ENCODE measurements at places on chromosomes 3 and 15.

- DNase-seq = no peak
Observed at GRCh38 chr15:68646696-68647095, 67.9 kb downstream of the CORO2B start.

DNA sequence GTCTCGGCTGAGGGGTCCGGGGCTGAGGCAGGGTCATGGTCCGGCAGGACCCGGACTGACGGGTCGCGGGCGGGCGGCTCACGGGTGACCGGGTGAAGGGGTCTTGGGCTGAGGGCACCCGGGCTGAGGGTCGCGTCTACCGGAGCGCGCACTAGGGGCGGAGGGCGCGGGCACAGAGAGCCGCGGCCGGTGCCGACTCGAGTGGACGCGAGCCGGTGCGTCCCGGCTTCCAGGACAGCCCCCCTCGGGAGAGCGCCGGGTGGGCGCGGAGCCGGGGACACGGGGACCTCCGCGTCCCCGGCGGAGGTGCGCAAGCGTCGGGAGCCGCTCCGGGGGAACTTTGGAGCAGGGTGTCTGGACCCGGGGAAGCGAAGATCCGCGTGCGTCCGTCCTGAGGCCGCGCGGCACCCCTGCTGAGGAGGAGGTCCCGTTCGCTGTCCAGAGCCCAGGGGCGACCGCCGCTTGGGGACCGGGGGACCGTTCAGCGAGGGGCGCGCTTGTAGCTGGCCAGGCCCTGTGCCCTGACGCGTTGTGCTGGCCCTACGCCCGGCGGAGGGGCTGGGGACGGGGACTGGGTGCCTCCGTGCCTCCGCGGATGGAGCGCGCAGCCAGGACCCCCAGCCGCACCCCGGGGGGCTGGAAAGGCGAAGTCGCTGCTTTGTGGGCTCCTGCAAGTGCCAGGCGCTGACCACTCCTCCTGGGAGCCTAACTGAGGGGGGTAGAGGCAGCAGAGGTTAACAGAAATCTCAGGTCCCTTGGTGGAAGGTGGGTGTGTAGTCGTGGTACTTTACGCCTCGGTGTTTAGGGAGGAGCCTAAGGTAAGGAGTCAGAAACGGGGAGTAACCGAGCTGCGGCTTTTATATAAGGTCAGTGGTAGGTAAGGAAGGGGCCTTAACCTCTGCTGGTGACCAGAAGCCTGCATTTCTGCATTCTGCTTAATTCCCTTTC is at the start of gene PPARG:
Gene PPARG (plus strand): TSS at position 889 of the 948 bp plus-strand sequence. CDS start 90,642 bp downstream, outside the sequence.
- DNase-seq = peak; percentile 31

- DNase-seq = no peak
Observed at GRCh38 chr15:68684476-68684875, 105.7 kb downstream of the CORO2B start.

DNA sequence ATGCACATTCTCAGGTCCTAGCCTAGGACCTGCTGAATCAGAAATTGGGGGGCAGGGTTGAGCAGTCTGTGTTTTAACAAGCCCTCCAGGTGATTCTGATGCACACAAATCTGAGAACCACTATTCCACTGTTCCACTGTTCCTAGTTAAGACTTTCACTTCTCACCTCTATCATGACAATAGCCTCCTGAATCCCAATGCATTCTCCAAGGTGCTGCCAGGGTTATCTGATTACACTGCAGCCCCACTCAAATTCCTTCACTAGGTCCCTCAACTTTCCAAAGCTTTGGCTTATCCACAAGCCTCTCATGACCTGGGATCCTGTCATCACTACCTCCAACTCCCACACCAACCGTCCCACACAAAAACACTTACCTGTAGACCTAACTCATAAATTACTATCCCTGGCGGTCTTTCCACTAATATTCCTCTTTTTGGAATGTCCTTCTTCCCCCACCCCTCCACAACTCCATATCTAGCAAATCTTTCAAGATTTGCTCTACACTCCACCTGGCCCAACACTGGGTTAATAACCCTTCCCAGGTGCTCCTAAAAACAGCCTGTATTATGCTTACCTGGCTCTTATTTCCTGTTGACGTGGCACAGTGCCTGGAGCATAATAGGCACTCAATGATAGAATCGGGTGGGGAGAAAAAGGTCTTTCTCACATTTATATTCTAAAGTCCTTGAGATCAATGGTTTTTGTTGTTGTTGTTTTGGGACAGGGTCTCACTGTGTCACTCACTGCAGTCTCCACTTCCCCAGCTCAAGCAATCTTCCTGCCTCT is 27.2 kb downstream of the TBL1XR1 start:
- DNase-seq = no peak

- DNase-seq = no peak
Observed at GRCh38 chr15:81294516-81294880, 29.4 kb downstream of the STARD5 start.

GRCh38 chr3:143429628-143430514 is 310.3 kb downstream of the CHST2 start:
- DNase-seq = no peak

DNA sequence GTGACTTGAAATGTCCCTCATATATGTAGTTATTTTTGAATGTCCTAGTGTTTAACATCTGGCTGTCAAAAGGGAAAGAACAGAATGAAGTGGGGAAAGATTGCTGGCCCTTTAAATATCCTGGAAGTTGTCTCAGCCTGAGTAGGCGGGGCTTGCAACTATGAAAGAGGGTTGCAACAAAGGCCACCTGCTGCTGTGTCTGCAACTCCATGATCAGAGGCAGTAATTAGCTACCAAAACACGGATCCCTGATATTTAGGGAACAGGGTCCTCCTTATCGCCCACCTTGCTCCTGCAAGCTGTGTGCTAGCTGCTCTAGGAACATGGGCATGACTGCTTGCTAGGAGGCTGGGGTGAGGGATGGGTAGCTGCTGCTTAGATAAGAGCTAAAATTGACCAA is 100.2 kb upstream of the CFAP20DC start:
- DNase-seq = no peak

DNA sequence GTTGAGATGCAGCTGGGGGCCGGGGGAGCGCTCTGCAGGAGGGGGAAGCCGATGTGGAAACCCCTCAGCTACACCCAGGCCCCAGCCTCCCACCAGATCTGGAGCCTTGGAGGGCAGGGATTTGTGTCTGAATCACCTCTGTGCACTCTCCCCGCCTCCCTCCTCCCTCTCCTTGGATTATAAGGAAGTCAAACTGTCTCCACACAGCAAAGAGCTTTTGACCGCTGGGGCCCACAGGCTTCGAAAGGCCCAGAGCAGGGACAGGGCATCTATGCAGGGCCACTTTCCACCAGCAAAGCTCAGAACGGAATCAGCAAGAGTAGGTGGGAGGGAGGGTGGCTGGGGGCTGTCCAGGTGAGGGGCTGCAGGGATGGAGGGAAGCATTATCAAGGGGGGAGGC is 68.9 kb downstream of the IQSEC1 start:
- DNase-seq = no peak

GRCh38 chr3:152719264-152719663 is 115.7 kb upstream of the P2RY1 start:
- peak; percentile 4 for DNase-seq

DNA sequence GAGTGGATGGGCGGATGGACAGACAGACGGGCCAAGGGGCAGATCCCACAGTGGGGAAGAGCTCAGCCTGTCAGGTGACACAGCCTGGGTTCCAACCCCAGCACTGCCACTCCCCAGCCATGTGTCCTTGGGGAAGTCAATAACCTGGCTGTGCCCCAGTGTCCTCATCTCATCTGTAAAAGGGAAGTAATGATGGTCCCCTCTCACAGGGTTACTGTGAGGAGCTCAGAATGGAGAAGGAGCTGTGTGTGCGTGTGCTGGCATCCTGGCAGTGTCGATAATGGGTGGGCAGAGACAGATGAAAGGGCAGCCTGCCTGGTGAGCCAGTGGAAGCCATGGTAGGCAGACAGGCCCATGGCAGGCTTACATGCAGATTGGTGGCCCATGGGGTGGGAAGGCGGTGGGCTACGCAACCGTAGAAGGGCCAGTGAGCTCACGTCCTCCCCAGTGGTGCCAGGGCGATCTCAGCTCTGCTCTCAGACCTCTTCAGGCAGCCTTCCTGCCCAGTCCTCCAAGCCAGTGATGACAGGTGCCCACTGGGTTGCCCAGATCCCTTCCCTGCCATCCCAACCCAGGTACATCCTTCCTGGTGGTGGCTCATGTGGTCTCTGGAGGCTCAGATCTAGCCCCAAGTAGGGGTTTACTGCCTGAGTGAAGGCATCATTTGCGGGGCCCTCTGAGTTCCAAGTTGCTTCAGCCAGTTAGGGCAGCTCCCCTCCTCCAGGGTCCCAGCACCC is 2.3 kb upstream of the DNAJB8 start:
- DNase-seq = no peak

GRCh38 chr15:62059108-62059815 is 985 bp downstream of the VPS13C start:
- no peak for DNase-seq

DNA sequence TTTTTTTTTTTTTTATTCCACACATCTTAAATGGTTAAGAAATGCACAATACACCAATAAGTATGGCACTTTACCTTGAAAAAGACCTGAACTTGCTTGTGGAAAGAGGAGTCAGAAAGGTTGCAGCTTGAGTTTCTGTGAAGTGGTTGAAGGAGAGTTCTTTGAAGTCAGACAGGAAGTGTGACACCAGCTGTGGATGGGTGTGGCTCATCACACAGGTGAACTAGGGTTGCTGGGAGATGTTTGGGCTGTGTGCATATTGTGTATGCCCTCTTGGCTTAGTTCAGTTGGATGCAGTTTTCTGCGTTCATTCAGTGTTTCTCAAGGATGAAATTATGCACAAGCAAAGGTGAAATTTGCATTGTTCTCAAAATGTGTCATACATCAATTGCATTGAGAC is 6.3 kb downstream of the AEN start:
- DNase-seq = no peak

DNA sequence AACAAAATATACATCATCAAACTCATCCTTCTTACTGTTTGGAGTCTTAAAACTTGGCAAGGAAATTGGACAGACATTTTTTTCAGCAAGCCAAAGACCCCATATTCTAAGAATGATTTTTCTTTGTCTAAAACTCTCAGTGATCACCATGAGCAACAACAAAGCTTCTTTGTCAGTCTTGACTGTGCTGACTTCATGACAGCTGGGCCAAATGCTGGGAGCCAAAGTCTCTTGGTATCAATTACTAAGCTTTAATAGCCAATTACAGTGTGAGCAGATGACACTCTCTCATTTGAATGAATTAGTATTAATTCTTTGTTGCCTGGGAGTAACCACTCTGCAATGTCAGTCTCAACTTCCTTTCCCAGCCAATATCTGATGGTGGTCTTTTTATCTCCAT is 48.1 kb upstream of the GK5 start:
- DNase-seq = no peak

- no peak for DNase-seq
Observed at GRCh38 chr3:15493436-15493835, 28.1 kb downstream of the COLQ start.

DNA sequence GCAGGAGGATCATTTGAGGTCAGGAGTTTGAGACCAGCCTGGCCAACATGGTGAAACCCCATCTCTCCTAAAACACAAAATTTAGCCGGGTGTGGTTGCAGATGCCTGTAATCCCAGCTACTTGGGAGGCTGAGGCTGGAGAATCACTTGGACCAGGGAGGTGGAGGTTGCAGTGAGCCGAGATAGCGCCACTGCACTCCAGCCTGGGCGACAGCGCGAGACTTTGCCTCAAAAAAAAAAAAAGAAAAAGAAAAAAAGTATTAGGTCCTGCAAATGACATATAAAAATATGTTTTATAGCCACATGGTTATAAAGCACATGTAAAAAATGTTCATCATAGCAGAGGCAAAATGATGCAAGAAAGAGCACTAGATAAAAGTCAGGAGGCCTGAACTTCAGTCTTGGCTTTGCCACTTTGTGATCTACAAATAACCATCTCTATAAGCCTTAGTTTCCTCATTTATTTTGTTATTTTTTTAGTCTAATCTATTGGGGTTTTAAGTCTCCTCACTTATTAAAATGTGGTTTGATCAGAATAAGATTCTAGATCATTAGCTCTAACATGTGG is 4.9 kb downstream of the SLC12A6 start:
- no peak for DNase-seq

DNA sequence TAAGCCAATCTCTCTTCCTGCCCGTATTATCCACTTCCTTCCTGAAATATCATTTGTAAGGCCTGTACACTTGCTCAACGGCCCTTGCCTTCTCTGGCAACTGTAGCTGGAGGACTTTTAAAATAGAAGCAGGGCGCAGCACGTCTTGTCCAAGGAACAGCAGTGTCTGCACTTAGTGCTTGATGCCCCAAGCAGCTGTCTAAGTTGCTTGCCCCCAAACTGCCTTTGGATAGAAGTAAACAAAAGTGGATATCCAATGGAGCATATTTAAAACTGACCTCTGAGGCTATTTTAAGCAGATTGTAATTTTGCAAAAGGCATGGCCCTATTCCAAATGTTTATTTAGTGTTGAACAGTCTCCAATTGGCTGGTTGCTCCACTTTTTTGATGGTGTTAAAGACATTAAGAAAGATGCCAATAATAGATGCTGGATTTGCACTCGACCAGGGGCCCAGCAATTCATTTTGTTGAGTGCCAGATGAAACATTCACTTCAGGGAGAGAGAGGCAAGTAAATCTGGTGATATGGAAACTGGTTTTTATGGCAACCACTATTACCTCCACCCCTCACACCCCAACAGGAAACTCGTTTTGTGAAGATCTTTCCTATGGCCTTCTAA is 526.8 kb upstream of the TBL1XR1 start:
- DNase-seq = peak; percentile 10

- DNase-seq = no peak
Observed at GRCh38 chr15:89307791-89308190, 26.8 kb downstream of the POLG start.

GRCh38 chr3:61961900-61962299 is 400.5 kb downstream of the PTPRG start:
- DNase-seq = no peak

DNA sequence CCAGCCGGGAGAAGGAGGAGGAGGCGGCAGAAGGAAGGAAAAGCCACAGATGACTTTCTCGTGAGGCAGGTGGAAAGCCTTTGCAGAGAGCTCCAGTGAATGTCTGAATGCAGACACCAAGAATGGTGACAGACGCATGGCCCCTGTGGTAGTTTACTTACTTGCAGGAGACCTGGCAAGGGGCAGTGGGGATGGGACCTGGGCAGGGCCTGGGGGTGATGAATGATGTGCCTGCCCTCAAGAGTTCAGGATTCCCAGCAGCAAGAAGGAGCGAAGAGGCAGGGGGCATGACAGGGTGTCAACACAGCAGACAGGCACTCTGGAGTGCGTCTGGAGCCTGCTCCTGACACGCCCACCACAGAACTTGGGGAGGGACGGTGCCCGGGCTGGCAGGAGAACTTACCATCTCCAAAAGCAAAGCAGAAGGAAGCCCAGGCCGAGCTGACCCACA is 260.5 kb upstream of the LYSMD4 start:
- DNase-seq = no peak

Measured in kidney capillary endothelial cell (primary cell).